ENCODE measurements at places on chromosomes 16 and 17.

- peak; percentile 22 for DNase-seq
Measured at GRCh38 chr16:50744881-50745280, 3.0 kb downstream of the CYLD start.

DNA sequence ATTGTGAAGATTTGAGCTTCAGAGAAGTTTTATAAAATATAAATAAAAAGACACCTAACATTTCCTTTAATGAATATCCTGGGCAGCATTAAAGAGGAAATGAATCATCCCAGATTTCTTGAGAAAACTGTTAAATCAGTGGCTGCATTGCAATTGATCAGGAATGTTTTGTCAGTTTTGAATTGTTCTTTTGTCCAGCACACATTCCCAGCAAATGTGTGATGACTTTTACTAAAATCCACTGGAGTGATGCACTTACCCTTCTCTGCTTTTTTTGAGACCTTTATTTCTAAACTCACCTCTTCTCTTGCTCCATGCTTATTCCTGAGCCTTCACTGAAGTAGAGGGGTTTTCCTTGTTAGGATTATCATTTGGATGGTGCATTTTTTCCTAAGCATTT lies 1307.2 kb downstream of the CDH8 start:
- no peak for DNase-seq

DNA sequence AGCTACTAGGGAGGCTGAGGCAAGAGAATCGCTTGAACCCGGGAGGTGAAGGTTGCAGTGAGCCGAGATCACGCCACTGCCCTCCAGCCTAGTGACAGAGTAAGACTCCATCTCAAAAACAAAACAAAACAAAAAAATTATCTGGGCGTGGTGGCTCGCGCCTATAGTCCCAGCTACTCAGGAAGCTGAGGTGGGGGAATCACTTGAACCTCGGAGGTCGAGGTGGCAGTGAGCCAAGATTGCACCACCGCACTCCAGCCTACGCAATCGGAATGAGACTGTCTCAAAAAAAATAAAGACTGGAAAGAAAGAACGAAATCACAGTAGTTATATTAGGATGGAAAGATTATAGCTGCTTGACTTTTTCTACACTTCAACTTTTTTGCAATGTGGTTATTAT lies 18.9 kb downstream of the COG1 start:
- DNase-seq, result no peak

GRCh38 chr16:67667453-67667816 lies 821 bp downstream of the C16orf86 start:
- DNase-seq, result no peak

- DNase-seq, result peak; percentile 60
Measured at GRCh38 chr17:41131979-41132378, 8.0 kb upstream of the KRTAP4-12 start.

All from EH (cell line).